ENCODE measurements at places on chromosomes 4 and X.

GRCh38 chr4:128528793-128529553, 241.4 kb upstream of the PGRMC2 start:
- no peak for DNase-seq

- no peak for DNase-seq
These were observed 1.0 kb upstream of the DAPP1 start for GRCh38 chr4:99815597-99816011.

GRCh38 chrX:69117876-69118526, 47.3 kb downstream of the PJA1 start:
- DNase-seq = no peak

DNA sequence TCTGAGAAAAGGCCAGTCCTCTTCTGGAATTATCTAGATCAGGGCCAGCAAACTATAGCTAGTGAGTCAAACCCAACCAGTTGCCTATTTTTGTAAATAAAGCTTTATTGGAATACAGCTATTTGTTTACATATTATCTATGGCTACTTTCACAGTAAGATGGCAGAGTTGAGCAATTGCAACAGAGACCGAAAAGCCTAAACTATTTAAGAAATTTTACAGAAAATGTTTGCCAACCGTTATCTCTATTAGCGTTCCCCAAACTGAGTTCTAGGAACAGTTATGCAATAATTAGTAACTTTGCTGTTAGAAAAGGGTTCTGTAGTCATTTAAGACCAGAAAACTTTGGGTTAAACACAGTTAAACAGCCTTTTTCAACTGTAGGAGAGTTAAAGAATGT, 10.5 kb downstream of the TEX13B start:
- no peak for DNase-seq

GRCh38 chr4:157141976-157142375, 66.0 kb downstream of the GLRB start:
- no peak for DNase-seq

GRCh38 chrX:107711521-107712181, 63.9 kb downstream of the TSC22D3 start:
- no peak for DNase-seq

All from activated CD4-positive, alpha-beta T cell treated with anti-CD3 and anti-CD28 coated beads, Interleukin-2, amount 50 U/mL, for 48 hours (primary cell).